ENCODE measurements at places on chromosomes 3 and 15.
A peak's percentile ranks its signal among the peaks of the same experiment; 100 is the strongest.

DNA sequence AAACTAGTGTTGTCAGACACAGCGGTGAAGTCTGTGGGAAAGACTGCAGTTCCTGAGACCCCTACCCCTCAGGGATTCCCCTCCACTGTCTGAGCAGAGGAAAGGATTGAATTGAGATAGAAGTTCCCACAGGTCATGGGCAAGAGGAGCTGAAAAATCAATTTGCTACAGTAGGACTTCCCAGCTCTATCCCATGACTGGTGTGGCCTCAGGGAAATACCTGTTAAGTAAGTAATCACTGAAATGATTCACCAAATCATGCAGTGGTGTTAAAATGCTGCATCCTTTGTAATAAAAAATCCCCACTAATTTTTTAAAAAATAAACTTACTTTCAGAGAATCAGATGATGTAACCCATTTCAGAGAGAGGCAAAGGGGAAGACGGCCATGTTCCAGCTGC, 45.0 kb upstream of the SPRED1 start:
- no peak for DNase-seq

GRCh38 chr3:177624528-177625495, 427.5 kb upstream of the TBL1XR1 start:
- no peak for DNase-seq

- no peak for DNase-seq
Measured at GRCh38 chr3:14429237-14429636, 26.8 kb downstream of the SLC6A6 start.

DNA sequence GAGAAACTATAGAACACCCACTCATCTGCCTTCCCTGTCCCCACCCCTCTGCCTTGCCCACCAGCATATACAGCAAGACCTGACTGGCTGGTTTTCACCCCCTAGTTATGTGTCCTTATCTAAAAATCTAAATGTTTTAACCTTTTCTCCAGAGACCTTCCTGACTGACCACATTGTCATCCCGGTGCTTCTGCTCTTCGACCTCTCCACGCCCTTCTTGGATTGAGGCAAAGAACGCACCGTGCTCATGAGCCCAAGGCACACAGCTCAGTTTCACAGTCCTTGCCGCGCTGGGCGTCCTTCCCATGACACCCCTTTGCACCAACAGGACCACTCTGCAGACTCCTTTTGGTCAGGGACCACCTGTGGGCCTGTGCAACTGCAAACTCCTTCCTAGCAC, 62.7 kb downstream of the B3GNT5 start:
- no peak for DNase-seq

DNA sequence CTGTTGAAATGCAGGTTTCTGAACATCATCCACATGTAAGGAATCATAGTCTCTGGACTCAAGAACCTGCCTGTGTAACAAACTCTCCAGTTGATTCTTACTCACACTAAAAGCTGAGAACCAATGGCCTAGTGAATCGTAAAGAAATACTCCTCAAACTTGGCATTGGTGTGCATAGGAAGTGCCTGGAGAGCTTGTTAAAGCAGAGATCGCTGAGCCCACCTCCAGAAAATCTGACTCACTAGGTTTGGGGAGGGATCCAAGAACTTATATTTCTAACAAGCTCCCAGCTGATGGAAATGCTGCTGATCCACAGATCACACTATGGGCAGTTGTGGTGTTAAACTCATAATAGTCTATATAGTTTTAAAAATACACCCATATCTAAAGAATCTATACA, 55.8 kb upstream of the LMCD1 start:
- DNase-seq = no peak

DNA sequence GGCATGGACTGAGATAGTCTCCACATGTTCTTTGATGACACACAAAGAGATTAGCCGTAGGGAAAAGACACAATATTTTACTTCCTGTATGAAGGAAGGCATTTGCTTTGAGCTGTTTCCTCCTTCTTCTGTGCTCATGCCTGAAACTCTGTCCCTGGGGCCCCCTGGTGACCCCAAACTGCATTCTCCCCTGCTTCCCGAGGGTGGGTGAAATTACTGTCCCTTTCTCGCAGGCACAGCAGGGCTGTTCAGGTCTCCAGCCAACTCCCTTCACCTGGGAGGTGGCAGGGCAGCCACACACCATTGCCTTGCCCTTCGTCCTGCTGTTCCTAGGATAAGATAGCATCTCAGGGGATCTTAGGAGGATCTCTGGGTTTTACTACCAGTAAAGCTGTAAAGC, 79.2 kb downstream of the GABRG3 start:
- no peak for DNase-seq

DNA sequence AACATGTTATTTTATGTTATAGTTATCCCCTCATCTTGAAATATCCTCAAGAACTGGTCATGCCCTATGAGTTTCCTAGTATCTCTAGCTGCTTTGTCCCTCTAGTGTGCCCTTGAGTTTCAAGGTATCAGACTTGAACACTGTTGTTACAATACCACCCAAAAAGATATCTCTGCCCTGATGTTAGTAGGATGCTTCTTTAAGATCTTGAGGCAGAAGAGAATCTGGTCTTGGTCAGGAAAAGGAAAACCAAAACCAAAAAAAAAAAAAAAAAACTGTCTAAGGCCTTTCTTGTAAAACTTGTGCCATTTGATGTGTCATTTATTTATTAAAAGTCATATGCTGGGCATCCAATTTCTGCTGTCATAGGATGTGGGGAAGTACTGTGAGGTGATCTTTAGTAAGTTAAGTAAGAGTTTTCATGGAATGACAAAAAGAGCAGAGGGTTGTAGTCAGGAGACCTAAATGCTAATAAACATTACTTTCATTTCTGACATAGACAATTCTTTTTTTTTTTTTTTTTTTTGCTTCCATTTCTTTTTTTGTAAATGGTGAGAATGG, 229.7 kb downstream of the NECTIN3 start:
- no peak for DNase-seq

GRCh38 chr3:37981348-37981664, 9.3 kb upstream of the VILL start:
- DNase-seq = no peak

DNA sequence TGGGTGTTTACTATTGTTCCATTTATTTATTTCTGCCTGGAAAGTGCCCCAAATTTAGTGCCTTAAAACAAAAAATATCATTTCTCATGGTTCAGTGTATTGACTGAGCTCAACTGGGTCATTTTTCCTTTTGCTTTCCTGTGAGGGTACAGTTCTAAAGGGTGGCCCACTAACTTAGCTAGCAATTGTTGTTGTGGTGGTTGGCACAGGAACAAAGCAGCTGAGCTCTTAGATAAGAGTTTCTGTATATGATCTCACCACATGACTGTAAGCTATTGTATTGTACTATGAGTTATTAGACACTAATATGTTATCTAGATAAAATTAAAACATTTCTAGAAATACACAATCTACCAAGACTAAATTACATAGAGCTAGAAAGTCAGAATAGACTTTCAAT, 1283.7 kb downstream of the OTOL1 start:
- DNase-seq = no peak

- DNase-seq = peak; percentile 50
Measured at GRCh38 chr15:48798319-48798718, 12.6 kb downstream of the CEP152 start.

- no peak for DNase-seq
Measured at GRCh38 chr3:112395181-112395895, 62.4 kb downstream of the CD200 start.

GRCh38 chr3:21526461-21526860, 224.5 kb downstream of the ZNF385D start:
- no peak for DNase-seq

GRCh38 chr3:21729888-21730459, 21.0 kb downstream of the ZNF385D start:
- no peak for DNase-seq

GRCh38 chr15:61008915-61009314, 220.2 kb downstream of the RORA start:
- no peak for DNase-seq

- no peak for DNase-seq
Measured at GRCh38 chr3:13229273-13229949, 156.2 kb upstream of the IQSEC1 start.
